ENCODE measurements at places on chromosomes 11 and 22.
A peak's percentile ranks its signal among the peaks of the same experiment; 100 is the strongest.

- peaks cover 19% of the 10 kb centered on the region for H3K4me1 ChIP-seq
- H3K36me3 ChIP-seq, result peaks cover 7% of the 10 kb centered on the region
- H3K4me3 ChIP-seq, result peak overlapping the region; percentile 78
- no peak for DNase-seq
- H3K27me3 ChIP-seq, result peaks cover 8% of the 10 kb centered on the region
- peak overlapping the region; percentile 62 for H3K27ac ChIP-seq
These were observed 1.7 kb upstream of the SCO2 start for GRCh38 chr22:50526834-50527801.

DNA sequence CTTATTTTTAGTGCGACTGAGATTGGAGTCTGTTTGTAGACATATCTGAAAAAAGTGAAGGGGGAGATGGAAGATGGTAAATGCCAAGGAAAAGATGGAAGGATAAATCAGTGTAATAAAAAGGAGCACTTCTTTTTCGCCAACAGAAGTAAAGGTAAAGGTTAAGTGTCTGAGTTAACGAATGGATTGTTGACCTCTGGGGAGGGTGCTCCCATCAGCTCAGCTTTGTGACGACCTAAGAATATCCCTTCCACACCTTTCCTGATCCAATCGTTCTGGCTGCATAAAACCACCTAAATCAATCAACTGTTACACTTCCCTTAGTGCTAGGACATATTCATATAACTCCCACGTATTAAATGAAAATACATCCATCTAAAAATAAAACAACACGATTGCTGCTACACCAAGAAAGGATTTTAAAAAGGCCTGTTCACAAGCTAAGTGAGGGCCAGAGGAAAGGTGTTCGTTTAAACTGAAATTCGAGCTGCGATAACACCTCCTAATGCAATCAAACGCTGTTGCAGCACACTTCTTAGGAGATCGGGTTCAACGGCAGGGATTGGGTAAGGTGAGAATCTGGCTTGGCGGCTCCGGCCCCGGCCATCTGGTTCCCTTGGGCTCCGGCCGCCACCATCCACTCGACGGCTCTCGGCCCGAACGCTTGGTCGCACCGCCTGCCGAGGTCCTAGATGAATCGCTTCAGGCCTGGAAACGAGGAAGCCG is 658 bp downstream of the C11orf71 start:
- H3K36me3 ChIP-seq, result peaks cover 48% of the 10 kb centered on the region
- DNase-seq, result no peak
- H3K4me3 ChIP-seq, result peak overlapping the region; percentile 98
- peak overlapping the region; percentile 100 for H3K27ac ChIP-seq
- H3K27me3 ChIP-seq, result peaks cover 4% of the 10 kb centered on the region
- H3K4me1 ChIP-seq, result peaks cover 73% of the 10 kb centered on the region

GRCh38 chr11:13927481-13927880 is 35.0 kb upstream of the SPON1 start:
- H3K27ac ChIP-seq, result no peak overlapping the region
- peaks cover 12% of the 10 kb centered on the region for H3K4me1 ChIP-seq
- H3K4me3 ChIP-seq, result no peak overlapping the region
- H3K36me3 ChIP-seq, result no peaks in the 10 kb centered on the region

- peaks cover 3% of the 10 kb centered on the region for H3K27me3 ChIP-seq
- H3K4me3 ChIP-seq, result no peak overlapping the region
- H3K4me1 ChIP-seq, result no peaks in the 10 kb centered on the region
- no peaks in the 10 kb centered on the region for H3K36me3 ChIP-seq
- DNase-seq, result no peak
- H3K27ac ChIP-seq, result no peak overlapping the region
These were observed 873.6 kb downstream of the OPCML start for GRCh38 chr11:132658696-132659095.

DNA sequence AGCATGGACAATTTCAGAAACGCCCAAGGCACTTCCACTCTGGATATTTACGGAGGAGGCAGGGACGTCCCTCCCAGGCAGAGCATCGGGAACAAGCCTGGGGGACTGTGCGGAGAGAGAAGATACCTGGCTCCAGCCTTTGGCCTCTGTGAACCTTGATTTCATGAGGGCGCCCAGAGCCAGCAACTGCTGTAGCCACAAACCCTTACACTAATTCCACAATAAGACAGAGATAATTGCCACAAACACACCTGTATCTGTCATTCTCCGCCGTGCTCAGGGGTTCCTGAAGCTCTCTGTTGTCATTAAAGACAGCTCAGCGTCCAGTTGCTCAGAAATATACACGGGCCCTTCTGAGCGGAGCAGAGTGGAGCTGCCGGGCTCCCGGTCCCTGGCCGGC is 1292.1 kb downstream of the TBC1D22A start:
- no peaks in the 10 kb centered on the region for H3K4me1 ChIP-seq
- peaks cover 15% of the 10 kb centered on the region for H3K36me3 ChIP-seq
- no peak overlapping the region for H3K4me3 ChIP-seq
- DNase-seq, result no peak
- H3K27me3 ChIP-seq, result no peaks in the 10 kb centered on the region

GRCh38 chr22:22896601-22897000 is 9.0 kb downstream of the IGLL5 start:
- no peak for DNase-seq
- H3K4me1 ChIP-seq, result no peaks in the 10 kb centered on the region
- no peaks in the 10 kb centered on the region for H3K36me3 ChIP-seq
- H3K27me3 ChIP-seq, result peaks cover 22% of the 10 kb centered on the region
- no peak overlapping the region for H3K27ac ChIP-seq

DNA sequence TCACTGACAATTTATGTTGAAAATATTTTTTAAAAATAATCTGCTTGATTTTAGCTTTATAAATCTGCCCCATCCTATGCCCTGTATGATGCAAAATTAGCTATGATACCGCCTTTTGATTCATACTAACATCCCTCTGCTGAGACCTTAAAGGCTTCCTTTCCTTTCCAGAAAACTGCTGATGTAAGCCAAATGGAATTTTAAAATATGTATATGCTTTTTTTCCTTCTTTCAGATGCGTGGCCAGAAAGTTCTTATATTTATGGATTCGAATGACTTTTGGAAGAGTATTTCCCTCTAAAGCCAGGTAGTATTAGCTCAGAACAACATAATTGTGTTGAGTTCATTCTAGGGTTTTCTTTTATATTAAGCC is 34.5 kb downstream of the SFI1 start:
- H3K27me3 ChIP-seq, result peaks cover 2% of the 10 kb centered on the region
- no peak for DNase-seq
- peaks cover 28% of the 10 kb centered on the region for H3K4me1 ChIP-seq
- H3K4me3 ChIP-seq, result no peak overlapping the region
- peak overlapping the region; percentile 82 for H3K27ac ChIP-seq

GRCh38 chr22:45554040-45554406 is 51.3 kb downstream of the FBLN1 start:
- H3K4me1 ChIP-seq, result peaks cover 55% of the 10 kb centered on the region
- H3K36me3 ChIP-seq, result peaks cover 54% of the 10 kb centered on the region
- H3K27me3 ChIP-seq, result peaks cover 5% of the 10 kb centered on the region
- H3K4me3 ChIP-seq, result peak overlapping the region; percentile 71
- H3K27ac ChIP-seq, result peak overlapping the region; percentile 95

DNA sequence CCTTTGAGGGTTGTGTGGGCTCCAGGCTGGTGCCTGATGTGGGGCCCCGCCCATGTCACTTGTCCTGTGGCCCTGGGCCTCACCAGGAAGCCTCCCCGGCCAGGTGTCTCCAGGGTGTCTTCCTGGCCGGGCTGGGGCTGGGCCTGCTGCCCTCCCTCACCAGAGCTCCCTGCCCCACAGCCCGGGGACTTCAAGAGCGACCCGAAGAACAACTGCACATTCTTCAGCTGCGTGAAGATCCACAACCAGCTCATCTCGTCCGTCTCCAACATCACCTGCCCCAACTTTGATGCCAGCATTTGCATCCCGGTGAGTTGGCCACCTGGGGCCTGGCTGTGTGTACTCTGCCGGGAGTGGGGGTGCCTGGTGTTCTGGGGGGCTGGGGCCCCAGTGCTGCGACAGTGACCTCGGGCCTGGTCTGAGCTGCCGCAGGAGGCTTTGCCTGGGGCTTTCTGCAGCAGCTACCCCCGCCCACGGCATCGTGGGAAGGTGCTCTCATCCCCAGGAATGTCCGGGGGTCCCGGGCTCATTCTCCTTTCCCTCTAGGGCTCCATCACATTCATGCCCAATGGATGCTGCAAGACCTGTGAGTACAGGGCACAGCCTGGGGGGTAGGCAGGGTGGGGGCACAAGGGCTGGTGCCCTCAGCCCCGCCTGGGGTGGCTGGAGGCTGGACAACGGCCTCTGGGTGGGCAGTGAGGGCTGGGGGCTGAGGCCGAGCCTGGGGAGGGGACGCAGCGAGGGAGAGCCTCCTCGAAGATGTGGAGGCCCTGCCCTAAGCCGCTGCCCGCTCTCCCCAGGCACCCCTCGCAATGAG is 34.6 kb downstream of the MUC2 start:
- DNase-seq, result no peak
- H3K27ac ChIP-seq, result no peak overlapping the region
- H3K4me1 ChIP-seq, result no peaks in the 10 kb centered on the region
- peaks cover 7% of the 10 kb centered on the region for H3K27me3 ChIP-seq
- no peak overlapping the region for H3K4me3 ChIP-seq
- H3K36me3 ChIP-seq, result no peaks in the 10 kb centered on the region

- H3K27me3 ChIP-seq, result peaks cover 6% of the 10 kb centered on the region
- no peak overlapping the region for H3K27ac ChIP-seq
- H3K4me1 ChIP-seq, result peaks cover 5% of the 10 kb centered on the region
- no peaks in the 10 kb centered on the region for H3K36me3 ChIP-seq
- DNase-seq, result no peak
These were observed 43.1 kb downstream of the LRP5 start for GRCh38 chr11:68355471-68355870.

GRCh38 chr11:60970369-60970774 is 1.1 kb upstream of the CD6 start:
- peak; percentile 22 for DNase-seq
- no peak overlapping the region for H3K4me3 ChIP-seq
- H3K4me1 ChIP-seq, result no peaks in the 10 kb centered on the region
- peaks cover 47% of the 10 kb centered on the region for H3K27me3 ChIP-seq
- peaks cover 5% of the 10 kb centered on the region for H3K36me3 ChIP-seq

DNA sequence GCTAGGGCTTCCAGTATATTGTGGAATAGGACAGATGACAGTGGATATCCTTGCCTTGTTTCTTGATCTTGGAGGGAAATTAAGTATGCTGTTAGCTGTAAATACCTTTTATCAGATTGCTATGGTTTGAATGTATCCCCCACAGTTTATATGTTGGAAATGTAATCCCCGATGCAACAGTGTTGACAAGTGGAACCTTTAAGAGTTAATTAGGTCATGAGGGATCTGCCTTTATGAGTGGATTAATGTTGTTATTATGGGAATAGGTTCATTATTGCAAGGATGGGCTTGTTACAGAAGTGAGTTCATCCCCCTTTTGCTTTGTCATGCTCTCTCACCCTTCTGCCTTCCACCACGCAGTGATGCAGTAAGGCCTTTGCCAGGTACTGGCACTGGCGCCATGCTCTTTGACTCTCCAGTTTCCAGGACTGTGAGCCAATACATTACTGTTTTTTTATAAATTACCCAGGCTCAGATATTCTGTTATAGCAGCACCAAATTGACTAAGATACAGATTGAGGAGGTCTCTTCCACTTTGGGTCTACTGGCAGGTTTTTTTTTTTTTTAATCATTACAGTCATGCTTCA is 16.4 kb downstream of the CABIN1 start:
- H3K4me1 ChIP-seq, result peaks cover 11% of the 10 kb centered on the region
- H3K27ac ChIP-seq, result no peak overlapping the region
- DNase-seq, result no peak
- H3K36me3 ChIP-seq, result peaks cover 8% of the 10 kb centered on the region
- H3K27me3 ChIP-seq, result no peaks in the 10 kb centered on the region

DNA sequence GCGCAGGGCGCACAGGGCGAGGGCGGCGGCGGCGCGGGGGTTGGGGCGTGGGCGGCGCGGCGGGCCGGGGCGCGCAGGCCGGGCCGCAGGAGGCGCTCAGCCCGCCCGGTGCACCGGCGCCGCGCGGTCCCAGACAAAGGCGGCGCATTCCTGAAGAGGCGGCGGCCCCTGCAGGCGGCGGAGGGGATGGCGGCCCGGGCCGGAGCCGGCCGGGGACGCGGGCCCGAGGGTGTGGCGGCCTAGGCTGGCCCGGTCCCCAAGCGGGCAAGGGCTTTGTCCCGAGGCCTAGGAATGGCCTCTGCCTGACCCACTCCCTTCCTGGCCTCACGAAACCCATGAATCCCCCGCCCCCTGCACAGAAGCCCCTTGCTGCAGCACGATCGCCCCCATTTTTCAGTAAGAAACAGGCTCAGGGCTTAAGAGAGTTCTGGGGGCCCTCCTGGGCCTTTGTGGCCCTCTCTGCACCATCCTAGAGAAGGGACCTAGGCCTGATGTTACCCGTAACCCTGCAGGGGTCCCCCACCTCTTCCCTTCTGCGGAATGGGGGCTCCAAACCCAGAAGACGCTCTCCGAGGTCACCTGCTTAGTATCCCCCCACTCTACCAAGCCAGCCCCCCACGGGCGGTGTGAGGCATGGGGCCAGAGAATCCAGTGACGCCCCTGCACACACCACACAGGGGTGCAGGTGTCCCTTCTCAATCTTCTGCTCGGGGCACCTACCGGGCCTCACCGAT is at the start of gene RTN4R:
TSS of gene RTN4R (minus strand) at position 40 of the 734 bp plus-strand sequence. CDS start 226 bp downstream, outside the sequence.
- H3K27me3 ChIP-seq, result peaks cover 3% of the 10 kb centered on the region
- H3K36me3 ChIP-seq, result no peaks in the 10 kb centered on the region
- no peak for DNase-seq
- H3K4me3 ChIP-seq, result no peak within 1 kb of the TSS
- no peak within 1 kb of the TSS for H3K27ac ChIP-seq
- peaks cover 8% of the 10 kb centered on the region for H3K4me1 ChIP-seq

- H3K4me1 ChIP-seq, result peaks cover 66% of the 10 kb centered on the region
- peaks cover 37% of the 10 kb centered on the region for H3K36me3 ChIP-seq
- DNase-seq, result no peak
- H3K27ac ChIP-seq, result peak overlapping the region; percentile 80
These were observed 3.1 kb upstream of the ARHGEF12 start for GRCh38 chr11:120332822-120333716.

DNA sequence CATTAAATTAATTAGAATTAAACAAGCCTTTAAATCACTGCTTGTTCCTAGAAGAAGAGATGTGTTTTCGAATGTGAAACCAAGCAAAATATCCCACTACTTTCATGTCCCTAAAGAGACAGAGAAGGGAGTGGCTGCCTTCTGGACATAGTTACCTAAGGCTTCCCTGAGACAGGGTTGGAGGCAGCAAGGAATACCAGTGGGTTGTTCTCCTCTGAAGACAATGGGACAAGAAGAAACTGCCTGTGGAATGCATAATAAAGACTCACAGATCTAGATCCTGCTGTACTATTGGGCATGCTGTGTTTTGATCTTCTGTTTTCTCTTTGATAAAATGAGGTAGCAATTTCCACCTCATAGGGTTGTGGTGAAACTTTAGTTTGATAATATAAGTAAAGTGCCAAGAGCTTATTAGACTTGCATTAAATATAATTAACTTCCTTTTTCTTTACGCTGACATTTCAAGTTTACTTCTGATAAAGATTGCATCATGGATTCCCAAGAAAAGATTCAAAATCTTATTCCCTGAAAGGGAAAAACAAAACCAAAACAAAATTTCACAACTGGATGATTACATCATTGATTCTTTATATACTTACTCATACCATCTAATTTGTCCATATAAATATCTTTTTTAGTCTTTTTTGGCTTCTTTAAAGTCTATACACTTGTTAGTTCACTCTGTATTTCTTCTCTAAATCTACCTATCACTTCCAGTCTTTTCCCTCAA is 621.3 kb downstream of the ETS1 start:
- no peaks in the 10 kb centered on the region for H3K27me3 ChIP-seq
- H3K27ac ChIP-seq, result no peak overlapping the region
- peaks cover 9% of the 10 kb centered on the region for H3K4me1 ChIP-seq
- H3K4me3 ChIP-seq, result no peak overlapping the region
- no peak for DNase-seq

GRCh38 chr11:21142007-21142406 is 472.6 kb downstream of the NELL1 start:
- peaks cover 10% of the 10 kb centered on the region for H3K36me3 ChIP-seq
